ENCODE measurements at places on chromosomes 11 and 22.

DNA sequence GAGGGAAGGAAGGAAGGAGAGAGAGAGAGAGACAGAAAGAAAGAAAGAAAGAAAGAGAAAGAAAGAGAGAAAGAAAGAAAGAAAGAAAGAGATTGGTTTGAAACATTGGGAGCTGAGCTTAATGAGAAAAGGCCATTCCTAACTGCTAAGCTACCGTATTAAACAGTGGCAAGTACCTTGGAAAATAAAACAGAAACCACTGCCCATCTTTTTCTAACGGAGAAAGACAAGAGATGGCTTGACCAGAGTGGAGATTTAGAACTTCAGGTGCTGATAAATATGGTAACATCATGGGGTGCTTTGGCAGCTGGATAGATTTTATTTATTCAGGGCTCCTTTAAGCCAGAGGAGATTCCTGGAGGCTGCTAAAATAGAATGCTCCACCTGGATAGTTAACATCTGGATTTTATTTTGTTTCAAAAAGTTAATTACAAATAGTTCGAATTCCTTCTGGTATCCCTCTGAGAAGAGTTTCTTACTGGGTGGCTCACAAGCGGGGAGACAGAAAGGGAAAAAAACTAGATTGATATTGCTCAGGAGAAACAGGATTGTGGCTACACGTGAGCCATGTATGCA is 12.9 kb downstream of the TIMP3 start:
- no peak for DNase-seq

DNA sequence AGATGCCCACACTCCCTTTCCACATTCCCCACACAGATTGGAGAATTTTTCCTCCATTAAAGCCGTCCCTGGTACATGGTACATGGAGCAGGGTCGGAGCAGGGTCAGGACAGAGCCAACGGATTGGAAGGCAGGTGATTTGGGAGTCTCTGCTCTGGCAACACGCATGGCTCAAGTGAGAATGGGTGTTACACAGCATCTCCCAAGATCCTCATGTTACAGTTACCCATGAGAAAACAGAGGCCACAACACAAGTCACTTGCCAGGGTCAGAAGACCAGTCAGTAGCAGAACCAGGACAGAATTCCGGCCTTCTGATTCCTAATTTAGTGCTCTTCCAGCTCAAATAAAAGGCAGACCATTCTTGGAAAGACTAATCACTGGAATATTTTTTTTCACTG is 7.7 kb upstream of the F2 start:
- no peak for DNase-seq

DNA sequence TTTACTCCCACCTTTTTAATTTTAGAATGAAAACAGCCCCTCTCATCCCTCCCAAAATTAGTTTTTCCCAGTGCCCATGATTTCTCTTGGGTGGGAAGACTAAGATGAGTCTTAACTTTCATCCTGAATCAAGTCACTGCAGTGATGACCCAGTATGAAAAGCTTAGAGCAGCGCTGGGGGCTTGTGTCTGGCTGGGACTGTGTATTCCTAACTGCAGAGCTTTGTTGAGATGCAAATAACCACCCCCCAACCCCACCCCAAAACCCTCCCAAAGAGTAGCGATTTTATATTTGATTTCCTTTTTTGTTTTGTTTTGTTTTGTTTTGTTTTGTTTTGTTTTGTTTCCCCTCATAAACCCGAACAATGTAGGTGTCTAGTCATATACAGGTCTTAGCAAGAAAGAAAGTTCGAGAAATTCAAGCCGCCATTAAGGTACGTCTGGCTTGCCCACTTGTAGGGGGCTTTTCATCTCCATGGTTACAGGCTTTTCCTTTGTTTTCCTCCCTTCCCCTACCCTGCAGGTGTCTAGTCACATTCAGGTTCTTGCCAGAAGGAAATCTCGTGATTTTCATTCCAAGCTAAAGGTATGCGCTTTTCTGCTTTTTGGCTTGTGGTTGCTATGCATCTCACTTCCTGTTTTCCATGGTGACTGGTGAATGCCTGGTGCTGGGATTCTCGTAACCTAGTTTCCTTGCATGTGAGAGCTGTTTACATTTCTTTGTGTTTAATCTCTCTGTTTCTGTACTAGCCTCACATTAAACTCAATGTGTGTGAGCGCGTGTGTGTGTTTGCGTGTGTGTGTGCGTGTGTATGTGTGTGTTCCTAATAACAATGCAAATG is 144.6 kb upstream of the RASSF10 start:
- DNase-seq = no peak

- DNase-seq = no peak
Observed at GRCh38 chr22:24728790-24729637, 45.5 kb downstream of the PIWIL3 start.
